ENCODE measurements at places on chromosomes 12 and 14.

DNA sequence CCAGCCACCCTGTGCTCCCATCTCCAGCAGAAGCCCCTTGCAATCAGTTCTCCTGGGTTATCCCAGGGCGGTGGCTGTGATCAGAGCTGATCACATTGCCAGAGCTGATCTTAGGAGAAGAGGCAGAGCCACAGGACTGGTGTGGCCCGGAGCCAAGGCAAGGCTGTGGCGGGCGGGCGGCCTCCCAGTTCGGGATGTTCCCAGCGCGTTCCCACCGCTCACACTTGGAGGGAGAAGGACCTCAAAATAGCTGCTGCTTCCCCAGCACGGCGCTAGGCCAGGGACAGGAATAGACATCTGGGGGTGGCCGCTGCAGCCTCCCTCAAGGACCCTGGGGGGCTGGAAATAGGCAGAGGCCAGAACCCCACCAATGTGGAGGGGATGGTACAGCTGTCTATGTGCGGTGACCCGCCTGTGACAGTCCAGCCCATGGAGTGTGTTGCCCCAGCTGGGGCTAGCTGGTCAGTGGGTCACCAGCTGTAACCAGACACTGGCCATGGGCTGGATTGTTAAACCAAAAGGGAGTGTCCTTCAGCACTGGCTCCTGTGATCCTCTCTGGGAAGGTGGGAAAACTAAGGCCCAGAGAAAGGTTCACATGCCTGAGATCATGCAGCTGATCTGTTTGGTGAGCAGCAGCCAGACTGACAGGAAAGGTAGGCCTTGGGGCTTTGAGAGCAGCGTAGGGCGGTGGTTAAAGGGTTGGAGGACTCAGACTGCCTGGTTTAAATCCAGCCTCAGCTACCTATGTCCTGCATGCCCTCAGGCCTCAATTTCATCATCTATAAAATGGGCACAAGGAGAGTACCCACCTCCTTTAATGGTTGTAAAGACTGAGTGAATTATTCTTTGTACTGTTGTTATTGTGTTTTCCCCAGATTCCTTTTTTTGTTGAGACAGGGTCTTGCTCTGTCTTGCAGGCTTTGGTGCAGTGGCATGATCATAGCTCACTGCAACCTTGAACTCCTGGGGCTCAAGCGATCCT lies 8.0 kb upstream of the POP5 start:
- DNase-seq: no peak

DNA sequence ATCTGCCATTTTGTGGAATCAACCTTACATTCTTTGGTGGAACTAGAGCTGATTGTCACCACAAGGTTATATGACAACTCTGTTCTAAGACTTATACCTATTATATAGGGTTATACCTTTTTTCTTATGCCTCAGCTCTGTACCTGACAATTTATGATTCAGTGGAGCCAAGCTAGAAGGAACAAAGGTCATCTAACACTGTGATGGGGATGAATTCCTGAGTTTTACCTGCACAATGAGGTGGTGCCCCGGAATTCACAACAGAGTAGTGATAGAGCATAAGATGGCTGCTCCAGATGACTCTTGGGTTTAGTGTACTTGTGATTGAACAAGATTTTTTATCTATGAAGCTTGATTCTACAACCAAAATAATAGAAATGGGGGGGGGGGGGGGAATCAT lies 207.3 kb downstream of the PCNX1 start:
- DNase-seq: no peak

DNA sequence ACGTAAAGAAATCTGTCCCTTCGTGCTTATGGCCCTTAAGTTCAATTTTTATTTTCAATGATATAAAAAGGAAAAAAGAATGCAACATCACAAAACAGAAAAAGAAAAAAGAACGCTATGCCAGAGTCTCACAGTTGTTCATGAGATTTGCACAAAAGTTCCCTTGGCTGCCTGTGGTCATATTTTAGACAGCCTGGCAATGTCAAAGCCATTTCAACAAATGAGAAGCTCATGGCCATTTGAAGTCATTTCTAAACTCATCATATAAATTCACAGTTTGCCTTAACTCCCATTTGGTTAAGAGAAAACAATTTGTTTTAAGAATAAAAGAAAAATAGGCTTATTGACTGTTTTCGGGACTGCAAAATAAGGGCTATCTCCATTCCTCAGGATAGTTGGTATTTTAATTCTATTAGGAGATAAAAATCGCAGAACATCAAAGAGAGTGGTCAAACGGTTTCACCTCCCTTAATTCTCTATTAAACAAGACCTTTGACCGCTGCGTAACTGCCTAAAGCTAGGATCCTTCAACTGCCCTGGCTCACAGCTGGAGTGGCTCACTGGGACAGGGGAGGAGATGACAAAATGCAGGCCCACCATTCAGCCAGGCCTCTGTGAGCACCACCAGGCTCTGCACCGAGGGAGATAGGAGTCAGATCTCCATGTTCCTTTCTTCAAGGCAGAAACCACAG lies 119.2 kb upstream of the DAAM1 start:
- DNase-seq: no peak

- DNase-seq: no peak
Measured at GRCh38 chr14:70807898-70808415, 1.4 kb downstream of the MAP3K9 start.

- no peak for DNase-seq
Measured at GRCh38 chr14:105467249-105467941, 7.2 kb upstream of the CRIP2 start.

DNA sequence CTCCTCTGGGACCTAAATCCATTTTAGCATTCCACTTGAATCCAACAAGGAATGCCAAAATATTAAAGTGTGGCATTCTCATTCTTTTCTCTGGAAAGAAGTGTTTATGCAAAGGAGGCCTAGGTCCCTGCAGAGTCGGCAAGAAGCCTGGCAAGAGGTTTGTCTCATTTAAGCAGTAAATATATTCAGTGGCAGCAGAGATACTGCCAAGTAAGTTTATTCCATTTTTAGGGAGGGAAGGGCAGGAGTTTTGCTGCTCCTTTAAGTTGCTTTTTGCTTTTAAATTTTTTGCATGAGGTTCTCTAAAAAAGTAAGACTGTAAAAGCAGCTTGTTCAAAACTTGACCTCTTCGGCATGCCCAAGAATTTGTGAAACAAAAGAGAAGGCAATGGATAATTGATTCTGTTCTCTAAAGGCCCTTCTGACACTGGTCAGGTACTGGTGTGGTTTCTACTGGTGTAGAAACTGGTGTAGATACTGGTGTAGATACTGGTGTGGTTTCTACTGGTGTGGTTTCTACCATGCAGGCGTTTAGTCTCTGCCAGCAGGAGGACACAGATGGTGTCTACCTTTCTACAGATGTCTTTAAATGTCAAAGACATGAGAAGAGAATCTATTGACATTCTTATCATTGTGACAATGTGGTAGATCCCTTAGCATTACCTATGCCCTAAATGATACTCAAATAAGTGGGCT lies 107.3 kb downstream of the SAMD4A start:
- no peak for DNase-seq

DNA sequence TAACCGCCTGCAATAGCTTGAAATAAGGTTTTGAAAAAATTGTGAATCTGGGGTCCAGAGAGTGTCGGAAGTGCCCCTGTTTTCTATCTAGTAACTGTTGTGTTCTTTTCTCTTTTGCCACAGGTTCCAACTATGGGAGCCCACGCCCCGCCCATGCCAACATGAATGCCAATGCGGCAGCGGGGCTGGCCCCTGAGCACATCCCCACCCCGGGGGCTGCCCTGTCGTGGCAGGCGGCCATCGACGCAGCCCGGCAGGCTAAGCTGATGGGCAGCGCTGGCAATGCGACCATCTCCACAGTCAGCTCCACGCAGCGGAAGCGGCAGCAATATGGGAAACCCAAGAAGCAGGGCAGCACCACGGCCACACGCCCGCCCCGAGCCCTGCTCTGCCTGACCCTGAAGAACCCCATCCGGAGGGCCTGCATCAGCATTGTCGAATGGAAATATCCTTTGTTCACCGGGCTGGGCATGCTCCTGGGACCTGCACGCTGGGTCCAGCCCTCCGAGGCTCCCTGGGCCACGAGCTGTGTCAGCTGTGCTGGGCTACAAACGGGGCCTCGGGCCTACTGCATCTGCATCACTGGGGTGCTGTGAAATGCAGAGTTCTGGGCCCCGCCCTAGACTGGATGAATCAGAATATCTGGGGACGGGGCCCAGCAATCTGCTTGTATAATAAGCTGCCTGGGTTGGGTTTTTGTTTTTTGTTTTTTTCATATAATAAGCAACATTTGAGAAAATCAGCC lies 62.5 kb downstream of the CACNA1C start:
- no peak for DNase-seq

All from inflammatory macrophage treated with lipopolysaccharide for 4 hours (primary cell).